ENCODE measurements at places on chromosomes 5 and 9. TPM values are rescaled to one million over a fixed set of nuclear protein-coding genes. Genes with fewer than 3 reads are reported as not detected.

Gene NOXA1
- 0.20 TPM for polyA plus RNA-seq

Gene ACOT12
- polyA plus RNA-seq, result 0.18 TPM

Gene MAMDC2
- polyA plus RNA-seq, result 35.8 TPM

Gene ADGRV1
- polyA plus RNA-seq, result 0.15 TPM

Gene SPINK13
- polyA plus RNA-seq, result not detected

Gene SLC46A2
- not detected for polyA plus RNA-seq

Gene SPATA9
- 1.0 TPM for polyA plus RNA-seq

Gene RNF183
- not detected for polyA plus RNA-seq

Gene IFNA13
- polyA plus RNA-seq, result not detected

Gene PCDHGC3
- 56.3 TPM for polyA plus RNA-seq

Gene POU5F2
- 0.06 TPM for polyA plus RNA-seq

Gene CCDC192
- not detected for polyA plus RNA-seq

Gene SPEF2
- 5.8 TPM for polyA plus RNA-seq
